ENCODE measurements at places on chromosomes 12 and 14. TPM values are rescaled to one million over a fixed set of nuclear protein-coding genes. Genes with fewer than 3 reads are reported as not detected.

DNA sequence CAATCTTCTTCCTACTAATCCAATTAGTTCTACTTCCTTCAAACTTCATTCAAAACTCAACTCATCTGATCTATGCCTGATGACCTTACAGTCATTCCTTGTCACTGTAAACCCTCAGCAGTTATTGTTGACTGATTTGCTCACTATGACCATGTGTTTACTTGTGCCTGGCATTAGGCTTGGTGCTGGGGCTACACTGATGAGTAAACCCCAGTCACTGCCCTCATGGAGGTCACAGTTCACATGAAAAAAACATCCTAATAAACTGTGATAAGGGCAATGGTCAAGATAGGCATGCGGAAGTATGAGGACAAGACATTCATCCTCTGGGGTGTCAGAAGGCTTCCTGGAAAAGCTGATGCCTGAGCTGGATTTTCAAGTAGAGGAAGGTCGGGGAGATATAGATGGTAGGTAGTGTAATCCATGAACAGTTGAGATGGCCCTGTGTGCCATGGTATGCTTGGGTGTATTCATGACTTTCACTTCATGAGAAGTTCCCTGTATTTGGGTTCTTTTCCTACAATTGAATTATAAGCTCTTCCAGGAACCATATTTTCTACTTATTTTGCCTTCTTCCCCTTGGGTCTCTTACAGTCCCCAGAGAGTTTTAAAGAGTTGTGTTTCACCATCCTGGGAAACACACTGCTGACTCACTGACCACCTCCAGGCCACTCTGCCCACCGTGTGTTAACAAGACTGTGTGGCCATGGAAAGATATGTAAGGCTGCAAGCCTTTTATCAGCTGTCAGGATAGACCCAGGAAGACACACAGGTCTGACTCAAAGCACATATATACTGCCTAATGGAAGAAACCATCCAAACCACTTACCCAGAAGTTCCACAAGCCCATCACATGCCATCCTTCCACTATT is 38.7 kb upstream of the DUSP6 start:
- DNase-seq: no peak

KRT79 gene
- total RNA-seq: 3.9 TPM

GRCh38 chr12:130989391-130989790 is 35.7 kb downstream of the ADGRD1 start:
- DNase-seq: no peak

DNA sequence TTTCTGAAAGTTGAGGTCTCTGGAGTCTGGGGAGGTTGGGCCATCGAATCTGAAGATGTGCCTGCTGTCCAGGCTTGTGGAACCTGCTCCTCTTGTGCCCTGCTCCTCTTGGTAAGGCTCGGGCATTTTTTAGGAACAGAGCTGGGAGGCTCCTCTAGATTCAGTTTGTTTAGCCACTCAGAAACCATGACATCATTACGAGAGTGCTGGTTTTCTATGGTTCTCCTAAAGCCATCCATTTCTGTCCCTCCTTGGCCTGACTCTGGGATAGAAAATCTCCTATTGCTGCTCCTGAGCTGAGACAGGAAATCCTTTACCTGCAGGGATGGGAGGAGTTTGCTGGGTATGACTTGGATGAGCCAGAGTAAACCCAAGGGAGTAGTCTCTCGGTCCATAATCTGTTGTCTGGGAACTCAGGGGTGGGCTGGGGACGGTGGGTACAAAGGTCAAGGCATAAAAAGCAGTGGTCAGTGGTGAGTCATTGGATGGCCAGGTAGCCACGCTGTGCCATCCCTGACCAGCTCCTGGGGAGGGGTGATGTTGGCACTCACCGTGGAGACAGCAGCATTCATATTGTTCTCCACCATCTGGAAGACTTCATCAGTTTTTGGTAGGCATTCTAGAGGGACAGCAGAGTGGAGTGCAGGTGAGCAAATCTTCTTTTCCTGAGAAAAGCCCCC is 2.4 kb upstream of the ADCY4 start:
- DNase-seq: no peak

- DNase-seq: no peak
Measured at GRCh38 chr14:105161309-105161708, 7.3 kb downstream of the JAG2 start.

- no peak for DNase-seq
Measured at GRCh38 chr14:69938751-69939150, 59.5 kb downstream of the SMOC1 start.

NOVA1 gene
- total RNA-seq: 3.4 TPM

DNA sequence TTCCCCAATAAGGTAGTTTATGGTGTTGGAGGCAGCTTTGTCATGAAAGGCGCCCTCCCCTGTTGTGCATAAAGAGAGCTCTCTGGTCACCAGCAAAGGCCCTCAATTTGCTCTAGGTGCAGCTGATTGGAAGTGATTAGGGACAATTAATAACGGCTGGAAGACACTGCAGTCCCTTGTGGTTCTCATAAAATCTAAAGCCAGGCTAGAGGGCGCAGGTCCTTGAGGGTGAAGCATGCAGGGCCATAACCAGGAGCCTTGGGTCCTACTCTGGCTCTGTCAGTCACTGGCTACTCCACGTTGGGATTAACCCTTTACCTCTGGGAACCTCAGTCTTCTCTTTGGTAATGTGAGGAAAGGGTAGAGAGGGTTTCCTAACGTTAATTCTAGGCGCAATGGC is 1.9 kb downstream of the DAAM1 start:
- DNase-seq: no peak

GRCh38 chr12:6539707-6540134 is 5.4 kb downstream of the GAPDH start:
- DNase-seq: no peak

DNA sequence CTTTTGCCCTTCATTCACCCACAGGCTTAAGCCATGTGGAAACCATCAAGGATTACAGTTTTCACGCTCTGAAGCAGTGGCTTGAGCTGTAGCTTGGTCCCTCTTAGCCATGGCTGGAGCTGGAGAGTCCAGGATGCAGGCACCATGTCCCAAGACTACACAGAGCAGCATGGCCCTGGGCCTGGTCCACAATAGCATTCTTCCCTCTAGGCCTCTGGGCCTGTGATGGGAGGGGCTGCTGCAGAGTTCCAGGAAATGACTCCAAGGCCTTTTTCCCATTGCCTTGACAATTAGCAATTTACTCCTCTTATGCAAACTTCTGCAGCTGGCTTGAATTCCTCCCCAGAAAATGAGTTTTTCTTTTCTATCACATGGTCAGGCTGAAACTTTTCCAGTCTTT is 211.3 kb downstream of the RERGL start:
- no peak for DNase-seq

- DNase-seq: no peak
Measured at GRCh38 chr12:131713349-131713748, 2.5 kb downstream of the SFSWAP start.

DNA sequence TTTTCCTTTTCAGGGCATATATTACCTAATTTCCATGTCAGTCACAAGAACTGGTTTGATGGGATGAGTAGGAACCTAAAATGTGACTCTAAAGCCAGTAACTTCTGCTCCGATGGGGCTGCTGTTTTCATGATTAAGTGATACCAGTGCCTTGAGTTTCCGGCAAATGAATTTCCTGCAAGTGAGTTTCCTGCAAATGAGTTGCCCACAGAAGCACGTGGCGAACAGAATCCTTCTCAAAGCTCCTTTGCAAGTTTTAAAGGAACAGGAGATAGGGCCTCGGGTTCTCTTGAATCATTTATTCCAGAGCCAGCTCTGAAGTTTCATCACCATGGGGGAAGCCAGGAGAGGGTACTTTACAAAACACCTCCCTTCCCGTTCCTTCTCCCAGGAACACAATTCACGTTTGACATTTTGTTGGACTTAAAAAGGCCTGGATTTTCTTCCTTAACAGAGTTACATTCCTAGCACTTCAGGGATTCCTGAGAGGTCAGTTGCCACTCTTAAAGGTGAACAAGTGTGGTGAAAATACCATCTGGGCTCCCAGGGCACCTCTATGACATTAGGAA is 2.2 kb upstream of the PPTC7 start:
- no peak for DNase-seq

KRT77 gene
- not detected for total RNA-seq

ABCC9 gene
- 27.5 TPM for total RNA-seq

GRCh38 chr14:102819747-102820330 is 42.6 kb downstream of the TRAF3 start:
- DNase-seq: no peak

- DNase-seq: no peak
Measured at GRCh38 chr12:57149245-57149900, 2.0 kb upstream of the LRP1-AS start.

DNA sequence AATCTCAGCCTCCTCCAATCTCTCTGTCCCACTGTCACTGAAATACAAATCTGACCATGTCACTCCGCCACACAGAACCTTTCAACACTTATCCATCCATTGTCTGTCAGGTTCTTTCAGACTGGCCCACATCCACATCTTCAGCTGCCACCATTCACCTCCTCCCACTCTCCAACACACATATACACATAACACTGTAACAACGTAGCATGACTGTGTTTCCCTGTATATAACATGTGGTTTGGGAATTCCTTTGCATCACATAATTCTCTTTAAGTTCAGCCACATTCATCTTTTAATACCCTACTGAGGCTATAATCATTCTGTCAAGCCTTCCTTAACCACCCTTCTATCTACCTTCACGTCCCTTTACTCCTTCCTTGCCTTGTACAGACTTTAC is 99.2 kb downstream of the PPP2R5E start:
- no peak for DNase-seq

- peak; percentile 81 for DNase-seq
Measured at GRCh38 chr12:2783936-2784600, 10.7 kb upstream of the FKBP4 start.

DNA sequence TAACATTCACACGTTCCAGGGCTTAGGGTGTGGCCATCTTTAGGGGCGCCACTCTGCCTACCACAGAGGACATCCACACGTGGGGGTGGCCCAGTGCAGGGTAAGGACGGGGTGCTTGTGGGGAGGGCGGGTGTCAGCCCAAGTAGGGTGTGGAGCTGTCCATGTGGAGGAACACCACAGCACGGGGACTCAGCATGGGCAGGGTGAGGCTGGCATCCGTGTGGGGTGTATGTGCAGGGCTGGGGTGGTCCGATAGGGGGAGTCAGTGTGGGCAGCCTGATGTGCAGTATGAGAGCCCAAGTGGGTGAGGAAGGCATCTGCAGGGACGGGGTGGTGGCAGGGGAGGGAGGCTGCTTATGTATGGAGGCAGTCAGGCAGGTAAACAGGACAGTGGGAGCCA is 17.7 kb downstream of the PSMC1 start:
- DNase-seq: no peak

TAS2R19 gene
- total RNA-seq: 2.8 TPM

CCDC177 gene
- not detected for total RNA-seq

DLGAP5 gene
- total RNA-seq: 0.97 TPM

- no peak for DNase-seq
Measured at GRCh38 chr12:6539314-6539682, 5.0 kb downstream of the GAPDH start.

ZBTB42 gene
- 13.1 TPM for total RNA-seq

NPFF gene
- not detected for total RNA-seq

Measured in lower lobe of right lung (tissue), 2 donors.